Liver (tissue), 10 donors: ENCODE measurements at places on chromosomes 13 and 19.

- peak; percentile 70 for DNase-seq
Observed at GRCh38 chr19:11378319-11379189, 4.1 kb downstream of the SWSAP1 start.

DNA sequence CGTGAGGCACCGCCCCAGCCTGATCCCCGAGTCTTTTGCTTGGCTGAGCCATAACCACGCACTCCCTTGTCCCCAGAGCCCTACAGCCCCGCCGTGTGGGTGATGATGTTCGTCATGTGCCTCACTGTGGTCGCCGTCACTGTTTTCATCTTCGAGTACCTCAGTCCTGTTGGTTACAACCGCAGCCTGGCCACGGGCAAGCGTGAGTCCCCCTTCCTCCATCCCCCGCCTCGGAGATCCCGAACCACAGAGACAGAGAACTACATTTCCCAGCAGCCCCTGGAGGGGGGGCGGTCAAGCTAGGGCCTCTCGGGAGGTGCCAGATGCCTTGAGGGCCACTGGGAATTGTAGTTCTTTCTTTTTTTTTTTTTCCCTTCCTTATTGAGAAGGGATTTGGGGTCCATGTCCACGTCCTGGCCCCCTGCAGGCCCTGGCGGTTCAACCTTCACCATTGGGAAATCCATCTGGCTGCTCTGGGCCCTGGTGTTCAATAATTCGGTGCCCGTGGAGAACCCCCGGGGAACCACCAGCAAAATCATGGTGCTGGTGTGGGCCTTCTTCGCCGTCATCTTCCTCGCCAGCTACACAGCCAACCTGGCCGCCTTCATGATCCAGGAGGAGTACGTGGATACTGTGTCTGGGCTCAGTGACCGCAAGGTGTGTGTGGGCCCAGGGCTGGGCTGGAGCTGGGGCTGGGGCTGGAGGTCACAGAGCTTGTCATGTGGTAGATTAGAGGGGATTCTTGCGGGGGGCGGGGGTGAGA, 25.9 kb downstream of the GRIN2D start:
- DNase-seq: peak; percentile 55

DNA sequence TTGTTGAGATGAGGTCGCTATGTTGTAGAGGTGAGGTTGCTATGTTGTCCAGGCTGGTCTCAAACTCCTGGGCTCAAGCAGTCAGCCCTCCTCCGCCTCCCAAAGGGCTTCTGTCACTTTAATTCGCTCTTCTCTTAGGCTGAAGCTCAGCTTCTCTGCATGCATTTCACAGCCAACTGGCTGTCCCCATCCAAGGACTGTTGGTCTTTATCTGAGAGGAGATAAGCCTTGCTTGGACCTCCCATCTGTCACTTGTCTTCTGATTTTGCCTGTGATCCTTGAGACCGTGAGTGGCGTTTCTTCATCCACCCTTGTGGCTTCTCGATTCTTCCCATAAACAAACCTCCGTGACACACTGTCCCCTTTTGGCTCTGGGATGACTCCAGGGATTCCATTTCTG, 24.4 kb downstream of the CERS1 start:
- no peak for DNase-seq

GRCh38 chr13:24557081-24557480, 44.5 kb upstream of the PARP4 start:
- DNase-seq: no peak

GRCh38 chr19:55441319-55441691, 1.8 kb downstream of the SHISA7 start:
- no peak for DNase-seq

- DNase-seq: no peak
Observed at GRCh38 chr13:47594833-47595232, 406.2 kb downstream of the SUCLA2 start.

- DNase-seq: peak; percentile 51
Observed at GRCh38 chr19:3374369-3375112, 8.2 kb downstream of the NFIC start.

GRCh38 chr19:57850553-57851017, 926 bp downstream of the ZNF587 start:
- no peak for DNase-seq

DNA sequence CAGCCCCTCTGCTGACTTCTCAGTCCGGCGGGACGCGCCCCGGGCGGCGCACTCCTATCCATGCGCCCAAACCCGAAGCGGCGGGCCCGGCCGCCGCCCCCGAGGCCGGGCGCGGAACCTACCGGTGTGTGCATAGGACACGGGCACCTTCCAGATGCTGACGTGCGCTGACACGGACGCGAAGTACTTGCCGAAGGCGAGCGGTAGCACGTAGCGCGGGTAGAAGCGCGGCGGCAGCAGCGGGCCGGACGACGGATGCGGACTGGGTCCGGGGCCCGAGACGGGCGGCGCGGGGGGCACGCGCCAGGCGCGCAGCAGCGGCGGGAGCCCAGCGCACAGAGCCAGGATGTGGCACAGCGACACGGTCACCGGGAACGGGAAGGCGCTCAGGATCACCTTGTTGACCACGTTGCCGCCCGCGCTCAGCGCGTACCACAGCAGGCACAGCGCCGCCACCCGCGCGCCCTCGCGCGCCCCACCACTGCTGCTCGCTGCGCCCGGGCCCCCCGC, 338 bp downstream of the SLC35E1 start:
- no peak for DNase-seq

- DNase-seq: no peak
Observed at GRCh38 chr19:8373867-8374813, 10.2 kb downstream of the ANGPTL4 start.

GRCh38 chr19:470701-471100, 9.9 kb upstream of the SHC2 start:
- no peak for DNase-seq

- no peak for DNase-seq
Observed at GRCh38 chr19:30309176-30309575, 63.0 kb upstream of the ZNF536 start.

- no peak for DNase-seq
Observed at GRCh38 chr13:94414141-94414540, 65.3 kb downstream of the DCT start.

DNA sequence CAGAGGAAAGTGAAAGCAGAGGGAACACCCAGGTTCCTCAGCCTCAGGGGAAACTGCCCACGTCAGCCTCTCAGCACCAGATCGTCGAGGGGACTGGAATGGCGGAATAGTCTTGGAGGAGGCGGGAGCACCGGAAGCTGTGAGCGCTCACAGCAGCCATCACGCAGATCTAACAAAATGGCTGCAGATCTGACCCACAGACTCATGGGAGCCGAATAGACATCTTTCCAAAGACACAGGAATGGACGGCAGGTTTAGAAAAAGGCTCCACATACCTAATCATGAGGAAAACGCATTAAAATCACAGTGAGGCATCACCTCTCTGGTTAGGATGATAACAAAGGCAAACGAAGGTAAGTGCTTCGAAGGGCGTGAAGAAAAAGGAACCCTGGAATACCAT, 11.8 kb upstream of the LILRA2 start:
- DNase-seq: no peak

DNA sequence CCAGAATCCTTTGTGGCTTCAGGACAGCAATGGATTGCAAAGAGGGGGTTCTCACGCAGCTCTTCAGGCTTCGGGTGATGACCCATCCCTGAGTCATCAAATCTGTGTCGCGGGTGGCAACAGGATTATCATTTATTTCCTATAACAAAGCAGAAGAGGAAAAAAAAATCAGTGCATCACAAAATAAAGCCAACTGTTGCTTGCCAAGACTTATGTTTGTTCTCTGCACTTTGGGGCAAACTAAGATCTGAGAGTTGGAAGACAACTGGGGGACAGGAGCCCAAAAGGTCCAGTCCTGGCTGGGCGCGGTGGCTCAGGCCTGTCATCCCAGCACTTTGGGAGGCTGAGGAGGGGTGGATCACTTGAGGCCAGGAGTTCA, 6.4 kb downstream of the GNA15 start:
- DNase-seq: no peak

DNA sequence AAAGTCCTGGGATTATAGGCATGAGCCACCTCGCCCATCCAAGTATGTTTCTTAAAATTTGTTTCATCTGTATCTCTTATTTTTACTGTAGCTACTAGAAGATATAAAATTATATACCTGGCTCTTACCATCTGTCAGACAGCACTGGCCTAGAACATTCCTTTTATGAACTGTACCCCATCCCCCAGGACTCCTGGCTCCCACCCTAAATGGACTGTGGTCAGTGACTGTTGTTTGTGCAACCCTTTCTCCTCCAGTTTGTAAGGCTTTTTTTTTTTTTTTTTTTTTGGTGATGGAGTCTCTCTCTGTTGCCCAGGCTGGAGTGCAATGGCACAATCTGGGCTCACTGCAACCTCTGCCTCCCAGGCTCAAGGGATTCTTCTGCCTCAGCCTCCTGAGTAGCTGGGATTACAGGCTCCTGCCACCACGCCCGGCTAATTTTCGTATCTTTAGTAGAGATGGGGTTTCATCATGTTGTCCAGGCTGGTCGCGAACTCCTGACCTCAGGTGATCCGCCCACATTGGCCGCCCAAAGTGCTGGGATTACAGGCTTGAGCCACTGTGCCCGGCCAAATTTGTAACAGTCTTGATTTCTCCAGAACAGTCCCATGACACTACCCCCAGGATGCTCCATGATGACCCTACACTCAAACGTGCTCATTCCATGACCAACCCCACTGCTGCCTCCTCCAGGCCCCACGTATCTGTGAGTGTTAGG, 2.5 kb downstream of the NDUFA3 start:
- no peak for DNase-seq

- DNase-seq: no peak
Observed at GRCh38 chr13:110103026-110103425, 203.9 kb downstream of the COL4A1 start.

DNA sequence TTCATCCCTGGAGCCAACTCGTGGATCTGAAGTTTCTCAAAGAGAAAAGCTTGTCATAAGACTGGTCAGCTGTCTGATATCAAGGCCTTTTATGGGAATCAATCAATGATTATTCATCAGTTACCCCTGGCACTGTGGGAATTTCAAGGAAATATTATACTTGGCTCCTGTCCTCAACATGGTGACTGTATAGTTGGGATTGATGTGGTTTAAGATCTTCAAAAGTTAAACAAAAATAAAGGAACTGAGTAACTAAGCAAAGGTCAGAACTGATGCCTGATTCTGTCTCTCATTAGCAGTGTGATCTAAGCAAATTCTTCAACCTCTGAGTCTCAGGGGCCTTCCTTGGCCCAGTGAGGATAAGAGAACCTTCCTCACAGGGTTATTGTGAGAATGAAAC, 22.2 kb upstream of the SERPINE3 start:
- DNase-seq: no peak

DNA sequence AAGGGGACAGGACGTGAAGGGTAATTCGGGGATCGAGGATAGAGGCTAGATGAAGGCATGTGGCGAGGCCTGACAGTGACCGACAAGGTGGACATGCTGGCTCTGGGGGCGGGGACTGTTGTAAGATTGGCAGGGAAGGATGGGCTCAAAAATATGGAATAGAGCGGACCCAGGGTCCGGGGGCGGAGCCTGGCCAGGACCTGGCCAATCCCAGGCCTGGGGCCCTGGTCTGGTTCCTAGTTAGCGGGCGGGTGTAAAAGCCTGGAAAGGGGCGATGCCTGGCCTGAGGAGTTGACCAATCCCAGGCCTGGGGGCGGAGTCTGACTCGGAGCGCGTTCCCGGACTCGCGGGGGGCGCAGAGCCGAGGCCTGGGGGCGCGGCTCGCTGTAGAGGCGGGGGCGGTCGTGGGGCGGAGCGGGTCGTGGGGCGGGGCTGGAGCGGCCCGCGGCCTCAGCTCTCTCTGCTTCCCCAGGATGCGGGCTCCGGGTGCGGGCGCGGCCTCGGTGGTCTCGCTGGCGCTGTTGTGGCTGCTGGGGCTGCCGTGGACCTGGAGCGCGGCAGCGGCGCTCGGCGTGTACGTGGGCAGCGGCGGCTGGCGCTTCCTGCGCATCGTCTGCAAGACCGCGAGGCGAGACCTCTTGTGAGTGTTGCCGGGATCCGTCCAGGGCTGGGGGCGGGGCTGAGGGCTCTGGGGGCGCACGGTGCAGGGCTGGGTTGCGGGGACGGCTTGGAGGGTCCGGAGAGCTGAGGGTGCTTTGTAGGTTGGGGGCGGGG, at the start of gene SLC27A1:
Gene SLC27A1, plus strand, starts transcription at position 457 of the 774 bp plus-strand sequence. Its CDS starts 17 bp downstream, at position 474.
- DNase-seq: peak; percentile 92
